Renal pelvis (tissue), 12 donors: ENCODE measurements at places on chromosomes 5 and 9. TPM values are rescaled to one million over a fixed set of nuclear protein-coding genes. Genes with fewer than 3 reads are reported as not detected.

DNA sequence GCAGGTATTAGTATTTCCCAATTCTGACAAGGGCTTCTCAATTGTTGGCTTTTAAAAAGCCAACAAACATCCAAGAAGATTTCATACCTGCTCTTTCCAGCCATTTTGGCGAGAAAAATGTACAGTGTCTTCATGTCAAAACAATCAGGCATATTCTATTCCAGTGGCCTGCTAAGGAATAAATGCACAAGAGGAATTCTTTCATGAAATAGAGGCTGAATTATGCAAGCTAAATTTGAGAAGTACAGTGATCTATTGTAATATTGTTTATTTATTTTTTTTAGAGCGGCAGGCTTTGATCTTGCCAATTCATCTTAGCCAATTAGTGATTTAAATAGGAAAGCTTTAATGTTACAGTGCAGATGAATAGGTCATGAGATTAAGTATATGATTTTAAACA is 49.3 kb downstream of the NLN start:
- DNase-seq = no peak

- no peak for DNase-seq
Observed at GRCh38 chr9:74138182-74138581, 359.0 kb upstream of the RORB start.

DNA sequence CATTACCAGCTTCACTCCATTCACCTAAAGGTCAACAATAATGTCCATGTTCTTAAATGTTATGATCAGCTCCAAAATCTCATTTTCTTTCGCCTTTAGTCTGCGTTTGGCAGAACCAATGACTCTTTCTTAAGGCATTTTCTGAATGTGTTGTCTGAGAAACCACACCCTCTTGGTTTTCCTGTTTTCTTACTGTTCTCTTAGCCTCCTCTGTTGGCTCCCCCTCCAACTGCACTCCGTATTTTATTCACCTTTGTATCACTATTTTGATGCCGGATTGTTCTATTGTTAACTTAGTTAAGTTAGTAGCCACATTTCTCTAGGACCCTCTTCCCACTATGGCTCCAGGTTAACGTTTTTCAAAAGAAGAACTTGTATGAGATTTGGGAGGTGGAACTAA is 185.6 kb downstream of the DMAC1 start:
- no peak for DNase-seq

GRCh38 chr5:34045996-34046395 is 3.0 kb upstream of the C1QTNF3 start:
- no peak for DNase-seq

GRCh38 chr5:140480310-140481014 is 67.0 kb upstream of the EIF4EBP3 start:
- DNase-seq = no peak

GRCh38 chr5:56319526-56320181 is 86.5 kb upstream of the ANKRD55 start:
- DNase-seq = no peak

- no peak for DNase-seq
Observed at GRCh38 chr9:120856700-120857099, 14.0 kb upstream of the PSMD5 start.

- no peak for DNase-seq
Observed at GRCh38 chr5:140658870-140659269, 5.8 kb upstream of the WDR55 start.

DNA sequence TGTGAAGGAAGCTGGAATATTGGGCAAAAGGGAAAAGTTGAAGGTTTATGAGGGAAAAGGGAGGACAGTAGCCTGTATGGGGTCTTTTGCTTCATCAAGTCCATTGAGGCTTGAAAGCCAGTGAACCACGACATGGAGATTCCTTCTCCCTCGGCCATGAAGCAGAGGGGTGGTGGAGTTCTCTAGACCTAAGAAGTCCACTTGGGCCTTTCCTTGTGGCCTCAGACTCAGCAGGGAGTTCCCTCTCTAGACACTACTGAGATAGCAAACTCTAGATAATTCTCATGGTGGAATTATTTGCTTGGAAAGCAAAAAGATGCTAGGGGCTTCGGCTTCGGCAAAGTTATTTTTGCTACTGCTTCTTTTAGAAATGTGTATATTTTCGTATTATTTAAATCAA is 78.5 kb downstream of the FOXD1 start:
- DNase-seq = no peak

Gene MCC
- polyA plus RNA-seq = 29.4 TPM
